ENCODE measurements at places on chromosomes 5 and 9. TPM values are rescaled to one million over a fixed set of nuclear protein-coding genes. Genes with fewer than 3 reads are reported as not detected.

DNA sequence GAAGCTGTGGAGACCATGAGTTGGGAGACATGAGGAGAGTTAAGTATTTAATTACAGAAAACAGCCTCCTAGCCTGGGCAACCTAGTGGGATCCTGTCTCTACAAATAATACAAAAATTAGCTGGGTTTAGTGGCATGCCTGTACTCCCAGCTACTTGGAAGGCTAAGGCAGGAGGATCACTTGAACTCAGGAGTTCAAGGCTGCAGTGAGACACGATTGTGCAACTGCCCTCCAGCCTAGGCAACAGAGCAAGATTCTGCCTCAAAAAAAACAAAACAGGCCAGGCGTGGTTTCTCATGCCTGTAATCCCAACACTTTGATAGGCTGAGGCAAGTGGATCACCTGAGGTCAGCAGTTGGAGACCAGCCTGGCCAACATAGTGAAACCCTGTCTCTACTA lies 52.6 kb downstream of the AQP7 start:
- no peak for DNase-seq

Gene TMEM174
- total RNA-seq = not detected

Gene GMCL2
- total RNA-seq = under 0.01 TPM

Gene ATP10B
- total RNA-seq = not detected

GRCh38 chr5:32278406-32278805 lies 34.3 kb downstream of the MTMR12 start:
- peak; percentile 87 for DNase-seq

Gene CD274
- 5.9 TPM for total RNA-seq

DNA sequence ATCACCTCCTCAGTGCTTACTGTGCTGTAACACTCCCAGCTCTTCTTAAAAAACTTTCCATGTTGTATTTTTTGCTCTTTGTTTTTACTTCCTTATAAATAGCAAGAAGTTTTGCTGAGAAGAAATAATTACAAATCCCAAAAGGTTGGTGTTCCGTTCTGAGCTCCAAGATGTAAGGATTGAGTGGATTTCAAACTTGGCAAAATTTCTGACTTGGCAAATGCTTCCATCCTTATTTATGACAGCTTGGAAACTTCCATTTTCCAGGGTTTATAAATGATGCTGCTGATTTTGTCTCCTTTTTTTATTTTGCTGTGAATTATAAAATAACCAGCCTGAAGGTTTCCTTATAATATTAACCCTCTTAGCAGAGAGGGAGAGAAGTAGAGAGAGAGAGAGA lies 151.9 kb downstream of the NTRK2 start:
- no peak for DNase-seq
